ENCODE measurements at places on chromosomes 1 and 21.
A peak's percentile ranks its signal among the peaks of the same experiment; 100 is the strongest.

- no peak for DNase-seq
These were observed 8.8 kb downstream of the GIPC2 start for GRCh38 chr1:78054559-78054958.

DNA sequence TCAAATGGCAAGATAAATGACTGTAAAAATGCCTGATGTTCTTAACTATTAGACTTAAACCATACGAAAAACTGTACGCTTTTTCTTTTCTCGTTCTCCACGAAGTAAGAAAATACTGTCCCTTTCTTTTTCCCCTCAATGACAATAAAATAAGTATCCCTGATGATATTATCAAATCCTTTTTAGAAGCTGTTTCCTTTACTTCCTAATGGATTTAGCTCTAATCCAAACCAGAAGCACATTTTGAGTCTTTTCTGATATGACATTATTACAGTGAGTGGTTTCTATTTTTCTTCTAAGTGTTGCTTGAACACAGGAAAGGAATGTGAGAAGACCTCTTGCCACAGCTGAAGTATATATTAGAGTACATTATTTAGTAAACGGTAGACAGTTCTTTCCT lies 32.4 kb downstream of the DNM3 start:
- no peak for DNase-seq

DNA sequence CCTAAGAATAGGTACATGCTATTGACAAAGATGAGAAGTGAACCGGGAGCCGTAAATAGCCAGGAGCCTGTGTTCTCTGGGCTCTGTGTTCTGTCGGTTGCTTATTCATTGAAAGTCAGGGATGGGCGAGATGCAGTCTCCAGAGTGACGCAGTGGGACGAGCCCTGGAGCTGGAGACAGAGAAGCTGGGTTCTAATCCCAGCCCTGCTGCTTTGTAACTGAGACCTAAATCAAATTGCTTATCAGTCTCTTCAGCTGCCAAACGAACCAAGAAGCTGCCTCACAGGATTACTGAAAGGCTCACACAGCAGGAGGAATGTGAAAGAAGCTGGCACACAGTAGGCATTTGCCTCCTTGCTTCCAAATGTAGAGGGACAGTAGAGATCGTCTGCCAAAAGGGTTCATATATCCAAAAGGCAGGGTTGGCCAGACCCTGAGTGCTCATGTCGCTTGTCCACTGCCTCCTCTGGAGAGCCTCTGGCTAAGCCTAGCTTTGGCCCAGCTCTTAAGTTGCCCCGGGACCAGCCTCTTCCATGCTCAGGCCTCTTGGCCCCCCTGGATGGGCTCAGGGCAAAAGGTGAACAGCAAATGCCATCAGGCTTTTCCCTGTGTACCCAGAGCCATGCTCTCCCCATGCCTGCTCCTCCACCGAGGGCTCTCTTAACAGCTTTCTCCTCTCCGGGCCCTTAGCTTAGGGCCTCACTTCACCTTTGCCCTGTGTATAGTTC lies 134.2 kb upstream of the IPO9 start:
- no peak for DNase-seq

DNA sequence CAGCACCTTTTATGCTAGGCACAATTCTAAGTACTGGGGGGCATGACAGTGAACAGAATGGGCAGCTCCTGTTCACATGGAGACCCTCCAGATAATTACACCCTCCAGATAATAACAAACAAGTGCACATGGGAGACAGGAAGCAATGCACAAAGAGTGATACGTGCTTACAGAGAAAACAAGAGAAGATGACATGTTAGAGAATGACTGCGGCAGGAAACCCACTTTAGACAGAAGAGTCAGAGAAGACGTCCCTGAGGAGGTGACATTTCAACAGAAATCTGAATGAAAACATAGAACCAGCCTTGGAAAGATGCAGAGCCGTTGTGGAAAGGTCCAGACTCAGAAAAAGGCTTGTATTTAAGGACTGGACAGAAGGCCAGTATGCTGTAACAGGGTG lies 54.7 kb upstream of the ARTN start:
- no peak for DNase-seq

DNA sequence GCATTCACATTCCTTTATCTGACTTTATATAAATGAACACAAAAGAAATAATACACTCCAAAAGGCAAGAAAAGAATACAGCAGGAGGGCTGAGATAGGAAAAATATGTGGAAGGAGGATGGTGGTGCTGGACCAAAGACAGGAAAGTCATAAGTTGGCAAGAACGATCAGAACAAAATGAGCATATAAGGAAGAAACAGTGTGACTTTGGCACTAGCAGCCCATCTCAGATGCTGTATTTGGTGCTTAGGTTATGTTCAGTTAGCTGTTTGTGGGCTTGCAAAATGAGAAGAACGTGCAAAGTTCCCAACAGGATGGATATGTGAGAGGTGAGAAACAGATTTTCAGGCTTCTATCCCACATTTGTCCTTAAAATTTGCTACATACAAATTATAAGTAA lies 719.8 kb upstream of the ADGRL4 start:
- DNase-seq = no peak

DNA sequence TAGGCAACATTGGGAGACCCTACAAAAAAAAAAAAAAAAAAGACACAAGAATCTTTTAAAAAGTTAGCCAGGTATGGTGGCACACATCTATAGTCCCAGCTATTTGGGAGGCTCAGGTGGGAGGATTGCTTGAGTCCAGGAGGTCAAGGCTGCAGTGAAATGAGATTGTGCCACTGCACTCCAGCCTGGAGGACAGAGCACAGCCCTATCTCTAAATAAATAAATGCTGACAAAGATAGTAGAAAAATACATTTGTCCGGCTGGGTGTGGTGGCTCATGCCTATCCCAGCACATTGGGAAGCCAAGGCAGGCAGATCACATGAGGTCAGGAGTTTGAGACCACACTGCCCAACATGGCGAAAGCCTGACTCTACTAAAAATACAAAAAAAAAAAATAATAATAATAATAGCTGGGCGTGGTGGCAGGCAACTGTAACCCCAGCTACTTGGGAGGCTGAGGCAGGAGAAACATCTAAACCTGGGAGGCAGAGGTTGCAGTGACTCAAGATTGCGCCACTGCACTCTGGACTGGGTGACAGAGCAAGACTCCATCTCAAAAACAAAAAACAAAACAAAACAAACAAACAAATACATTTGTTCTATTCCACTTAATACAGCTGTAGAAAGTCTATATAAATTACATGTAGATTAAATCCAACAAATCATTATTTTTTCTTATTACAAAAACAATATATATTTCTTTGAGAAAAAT lies 48.5 kb downstream of the PHACTR4 start:
- no peak for DNase-seq

DNA sequence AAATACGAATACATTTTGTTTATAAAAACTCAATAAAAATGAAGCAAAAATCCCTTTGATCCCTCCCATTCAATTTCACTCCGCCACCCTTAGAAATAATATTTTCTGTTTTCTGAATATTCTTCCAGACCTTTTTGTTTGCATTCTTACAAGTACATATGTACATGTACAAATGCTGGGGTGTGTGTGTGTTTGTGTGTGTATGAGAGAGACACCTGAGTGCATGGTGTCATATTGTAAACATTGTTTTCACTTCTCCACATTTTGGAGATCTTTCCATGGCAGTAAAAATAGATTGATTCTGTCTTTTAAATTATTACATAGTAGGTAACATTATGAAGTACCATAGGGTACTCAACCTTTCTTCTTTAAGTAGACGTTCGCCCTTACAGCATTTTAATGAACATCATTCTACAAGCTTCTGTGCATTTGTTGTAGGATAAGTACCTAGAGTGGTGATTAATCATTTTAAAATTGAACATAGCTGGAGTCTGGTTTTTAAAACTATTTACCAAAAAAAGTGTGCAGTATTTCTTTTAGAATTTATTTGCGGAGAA lies 1.3 kb upstream of the MPC2 start:
- peak; percentile 41 for DNase-seq

DNA sequence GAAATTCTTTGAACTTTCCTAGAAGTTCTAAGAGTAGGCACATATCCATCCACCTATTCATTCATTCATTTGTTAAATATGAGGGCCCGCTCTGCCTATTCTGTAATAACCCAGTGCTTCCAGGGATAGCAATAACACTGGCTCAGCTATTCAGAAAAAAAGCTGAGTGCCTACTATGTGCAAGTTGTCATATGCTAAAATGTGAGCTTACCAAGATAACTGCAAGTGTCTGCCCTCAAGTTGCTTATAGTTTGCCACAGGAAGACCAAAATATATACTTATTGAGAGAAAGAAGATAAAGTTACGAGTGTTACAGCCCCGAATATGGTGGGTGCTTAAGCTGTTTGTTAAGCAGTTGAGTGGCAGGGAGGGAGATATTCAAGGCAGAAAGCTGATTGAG lies 39.6 kb downstream of the CD55 start:
- no peak for DNase-seq

DNA sequence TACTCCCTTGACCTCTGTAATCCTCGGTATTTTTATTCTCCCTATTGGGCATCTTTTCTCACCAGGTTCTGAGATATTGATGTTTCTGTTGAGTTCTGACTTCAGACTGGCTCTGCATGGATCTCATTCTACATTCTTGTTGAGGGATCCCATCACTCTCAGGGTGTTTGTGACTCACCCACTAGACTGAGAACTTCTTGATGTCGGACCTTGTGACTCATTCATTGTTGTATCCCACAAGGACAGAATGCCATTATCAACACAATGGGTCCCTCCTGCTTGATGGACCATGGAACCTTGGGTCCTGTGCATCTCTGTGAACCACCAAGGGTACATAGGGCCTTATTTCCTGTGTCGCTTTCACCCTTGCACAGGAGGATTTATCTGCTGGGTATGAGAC lies 174.1 kb downstream of the PBX1 start:
- DNase-seq = no peak

GRCh38 chr21:45255381-45256020 lies 32.2 kb downstream of the POFUT2 start:
- DNase-seq = no peak

DNA sequence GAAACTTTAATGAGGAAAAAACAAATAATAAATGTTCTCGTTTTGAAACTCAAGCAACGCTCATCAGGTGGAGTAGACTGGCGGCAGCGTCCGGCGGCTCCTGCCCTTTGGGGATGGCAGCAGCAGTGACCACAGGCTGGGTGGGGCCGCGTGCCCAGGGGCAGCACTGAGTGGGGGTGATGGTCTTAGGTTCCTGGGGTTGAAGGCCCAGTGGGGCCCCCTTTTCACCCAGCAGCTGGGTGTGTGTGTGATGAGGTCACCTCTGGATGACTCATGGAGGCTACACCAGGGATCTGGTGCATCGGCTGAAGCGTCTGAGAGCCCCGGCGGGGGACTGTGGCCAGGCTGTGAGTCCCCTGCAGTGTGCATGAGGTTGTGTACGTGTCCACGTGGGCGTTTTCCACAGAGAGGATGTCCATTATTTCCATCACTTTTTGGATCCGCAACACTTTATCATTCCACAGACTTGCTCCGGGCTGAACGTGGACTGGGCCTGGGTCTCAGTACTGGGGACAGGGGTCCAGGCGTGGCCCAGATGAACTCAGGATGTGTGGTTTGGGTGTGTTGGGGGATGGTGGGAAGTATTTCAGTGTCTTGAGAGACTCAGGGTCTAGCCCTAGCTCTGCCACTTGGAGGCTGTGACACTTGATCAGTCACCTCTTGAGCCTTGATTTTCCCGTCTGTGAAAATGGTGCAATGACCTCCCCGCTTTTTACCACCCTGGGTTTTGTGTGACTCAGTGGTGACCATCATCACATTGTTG lies 25.6 kb downstream of the LDLRAP1 start:
- peak; percentile 89 for DNase-seq

- no peak for DNase-seq
These were observed 5.7 kb downstream of the LGR6 start for GRCh38 chr1:202199040-202199889.

- DNase-seq = peak; percentile 52
These were observed 600.5 kb downstream of the USP25 start for GRCh38 chr21:16330082-16330907.

DNA sequence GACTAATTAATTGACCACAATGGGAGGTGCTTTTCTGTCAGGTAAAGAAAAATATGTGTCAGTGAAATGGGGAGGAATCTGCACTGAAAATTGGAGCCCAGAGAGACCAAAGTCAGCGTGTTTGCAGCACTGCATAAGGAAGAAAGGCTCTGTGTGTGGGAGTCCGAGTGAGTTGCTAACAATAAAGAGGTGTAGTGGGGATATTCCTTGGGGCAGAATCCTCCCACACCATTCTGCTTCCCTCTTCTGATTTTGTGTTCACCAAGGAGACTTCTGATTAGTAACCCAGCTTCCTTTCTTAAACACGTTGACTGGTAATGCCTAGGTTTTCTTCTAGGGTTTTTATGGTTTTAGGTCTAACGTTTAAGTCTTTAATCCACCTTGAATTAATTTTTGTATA lies 240.5 kb downstream of the RPS6KC1 start:
- DNase-seq = no peak

GRCh38 chr21:32380940-32381339 lies 11.9 kb downstream of the URB1 start:
- DNase-seq = no peak

DNA sequence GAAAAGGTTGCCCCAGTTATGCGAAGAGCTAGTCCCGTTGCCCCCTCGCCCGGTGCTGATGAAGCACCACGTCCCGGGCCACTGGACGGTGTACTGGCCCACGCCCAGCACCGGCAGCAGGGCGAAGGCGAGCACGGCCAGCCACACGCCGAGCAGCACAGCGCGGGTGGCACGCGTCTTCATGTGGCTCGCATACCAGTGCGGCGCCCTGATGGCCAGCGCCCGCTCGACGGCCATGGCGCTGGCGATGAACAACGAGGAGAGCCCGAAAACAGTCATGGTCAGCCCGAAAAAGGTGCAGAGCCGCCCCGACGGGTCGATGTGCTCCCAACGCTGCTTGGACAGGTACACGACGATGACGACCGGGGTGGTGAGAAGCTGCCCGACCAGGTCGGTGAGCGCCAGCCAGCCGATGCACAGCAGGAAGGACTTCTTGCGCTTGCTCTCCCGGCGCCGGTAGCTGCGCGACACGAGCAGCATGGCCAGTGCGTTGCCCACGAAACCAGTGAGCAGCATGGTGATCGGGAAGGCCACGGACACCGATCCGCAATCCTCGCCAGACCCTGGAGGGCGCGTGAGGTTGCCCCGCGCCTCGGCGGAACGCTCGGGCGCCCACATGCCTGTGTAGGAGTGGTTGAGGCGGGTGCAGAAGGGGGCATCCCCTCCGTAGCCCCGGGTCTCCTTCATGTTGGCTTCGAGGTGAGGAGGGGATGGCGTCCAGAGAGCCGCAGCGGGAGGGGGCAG lies 553 bp downstream of the PTGER3 start:
- DNase-seq = peak; percentile 31

DNA sequence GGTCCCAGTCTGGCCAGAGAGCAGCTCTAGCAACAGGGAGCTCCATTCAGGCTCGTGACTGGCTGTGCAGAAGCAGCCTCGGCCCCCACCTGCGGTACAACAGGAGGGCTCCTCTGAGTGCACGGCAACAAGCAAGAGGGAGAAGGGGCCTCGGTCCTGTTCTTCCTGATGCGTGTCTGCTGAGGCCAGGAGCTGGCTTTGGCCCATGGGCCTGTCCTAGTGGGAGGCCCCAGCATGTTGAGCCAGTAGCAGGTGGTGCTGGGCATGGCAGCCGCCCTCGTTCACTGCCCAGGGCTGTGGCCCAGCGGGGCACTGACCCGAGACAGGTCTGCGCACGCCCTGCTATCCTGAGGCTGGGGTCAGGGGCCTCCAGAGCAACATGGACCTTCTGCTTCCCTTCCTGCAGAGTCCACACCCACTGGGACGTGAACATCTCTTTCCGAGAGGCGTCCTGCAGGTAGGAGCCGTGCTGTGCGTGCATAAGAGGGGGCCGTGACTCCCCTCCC lies 7.0 kb downstream of the SAMD11 start:
- DNase-seq = no peak

GRCh38 chr1:103761896-103762295 lies 12.2 kb downstream of the AMY1C start:
- DNase-seq = no peak

- no peak for DNase-seq
These were observed 64.1 kb downstream of the BACE2 start for GRCh38 chr21:41232013-41232412.
